ENCODE measurements at places on chromosomes 2 and 18. TPM values are rescaled to one million over a fixed set of nuclear protein-coding genes. Genes with fewer than 3 reads are reported as not detected.

TBC1D8 gene
- total RNA-seq = 1.1 TPM

UBXN2A gene
- total RNA-seq = 12.4 TPM

DNA sequence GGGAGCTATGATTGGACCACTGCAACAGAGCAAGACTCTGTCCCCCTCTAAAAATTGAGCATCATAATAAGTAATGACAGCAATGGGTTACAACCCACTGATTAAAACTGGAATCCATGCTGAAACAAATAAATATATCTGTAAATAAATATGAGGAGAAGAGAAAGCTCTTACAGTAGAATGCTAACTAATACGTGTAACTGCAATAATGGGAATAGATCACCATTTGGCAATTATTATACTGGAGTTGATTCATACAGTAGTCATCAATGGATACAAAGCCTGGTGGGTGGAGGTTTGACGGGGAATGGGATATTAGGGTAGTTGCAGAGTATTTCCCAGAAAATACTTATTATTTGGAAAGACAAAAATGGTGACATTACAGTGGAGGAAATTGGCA lies 6.1 kb upstream of the INO80B start:
- DNase-seq = no peak

GRCh38 chr2:198017068-198017467 lies 212.7 kb downstream of the PLCL1 start:
- DNase-seq = no peak

- DNase-seq = no peak
Observed at GRCh38 chr2:165376571-165376975, 92.9 kb upstream of the CSRNP3 start.

GRCh38 chr18:37432436-37433195 lies 133.0 kb downstream of the CELF4 start:
- DNase-seq = no peak

DNA sequence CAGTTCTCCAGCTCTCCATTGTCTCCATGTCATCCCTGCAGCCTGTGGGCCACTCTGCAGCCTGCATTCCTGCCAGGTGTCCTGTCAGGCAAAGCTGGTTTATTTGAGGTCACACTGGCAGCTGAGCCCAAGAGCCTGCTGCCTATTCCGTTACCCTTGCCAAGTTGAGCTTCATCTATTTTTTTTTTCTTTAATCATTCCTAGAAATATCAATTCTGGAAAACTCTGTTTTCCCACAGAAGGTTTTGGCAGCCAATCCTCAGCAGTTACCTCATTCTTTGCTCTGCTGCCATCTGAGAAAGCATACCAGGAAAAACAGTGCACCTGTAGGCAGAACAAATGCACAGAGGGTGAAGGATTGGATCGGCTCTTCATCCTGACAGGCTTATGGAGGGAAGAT lies 411.0 kb upstream of the ACVR2A start:
- no peak for DNase-seq

DNA sequence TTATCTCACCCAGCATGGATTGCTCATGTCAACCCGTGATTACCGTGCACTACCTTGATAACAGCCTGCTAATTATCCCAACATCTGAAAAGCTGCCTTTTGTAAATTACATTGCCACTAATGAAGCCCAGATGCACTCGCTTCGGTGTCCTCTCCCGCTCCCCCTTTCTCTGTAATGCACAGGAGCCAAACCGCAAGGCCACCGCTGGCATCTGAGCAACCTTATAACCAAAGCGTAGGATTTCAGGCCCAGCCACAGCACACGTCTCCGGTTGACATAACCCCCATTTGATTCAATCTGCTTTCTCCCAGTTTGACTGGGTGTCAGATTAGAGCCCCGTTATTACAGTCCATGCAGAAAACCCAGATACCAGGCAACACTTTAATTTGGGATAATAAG lies 341.2 kb downstream of the ALK start:
- DNase-seq = no peak

Data from HFFc6 (cell line).